T1000 (cell line): ENCODE measurements at places on chromosomes 13 and 19.
A peak's percentile ranks its signal among the peaks of the same experiment; 100 is the strongest.

GRCh38 chr13:77891041-77891440, 27.6 kb downstream of the EDNRB start:
- DNase-seq: no peak

DNA sequence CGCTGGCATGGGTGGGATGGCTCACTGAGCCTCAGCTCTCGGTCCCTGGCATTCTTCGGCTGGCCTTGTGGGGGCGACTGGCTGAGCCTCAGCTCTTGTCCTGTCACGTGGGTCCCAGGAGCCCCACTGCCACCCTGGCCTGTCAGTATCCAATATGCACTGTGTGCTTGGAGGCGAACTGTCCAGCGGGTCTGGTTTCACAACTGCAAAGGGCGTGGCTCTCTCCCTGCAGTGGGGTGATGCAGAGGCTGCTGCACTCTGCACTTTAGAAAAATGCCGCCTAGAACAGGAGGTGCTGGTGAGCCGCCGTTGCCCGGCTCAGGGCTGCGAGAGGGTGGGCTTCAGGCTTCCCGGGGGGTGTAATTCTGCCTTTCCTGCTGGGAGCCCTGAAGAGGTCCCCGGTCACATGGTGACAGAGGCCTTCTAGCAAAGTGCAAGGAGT, 17.0 kb upstream of the TMEM255B start:
- DNase-seq: no peak

GRCh38 chr19:35987571-35987896, 7.5 kb upstream of the SDHAF1 start:
- DNase-seq: no peak

DNA sequence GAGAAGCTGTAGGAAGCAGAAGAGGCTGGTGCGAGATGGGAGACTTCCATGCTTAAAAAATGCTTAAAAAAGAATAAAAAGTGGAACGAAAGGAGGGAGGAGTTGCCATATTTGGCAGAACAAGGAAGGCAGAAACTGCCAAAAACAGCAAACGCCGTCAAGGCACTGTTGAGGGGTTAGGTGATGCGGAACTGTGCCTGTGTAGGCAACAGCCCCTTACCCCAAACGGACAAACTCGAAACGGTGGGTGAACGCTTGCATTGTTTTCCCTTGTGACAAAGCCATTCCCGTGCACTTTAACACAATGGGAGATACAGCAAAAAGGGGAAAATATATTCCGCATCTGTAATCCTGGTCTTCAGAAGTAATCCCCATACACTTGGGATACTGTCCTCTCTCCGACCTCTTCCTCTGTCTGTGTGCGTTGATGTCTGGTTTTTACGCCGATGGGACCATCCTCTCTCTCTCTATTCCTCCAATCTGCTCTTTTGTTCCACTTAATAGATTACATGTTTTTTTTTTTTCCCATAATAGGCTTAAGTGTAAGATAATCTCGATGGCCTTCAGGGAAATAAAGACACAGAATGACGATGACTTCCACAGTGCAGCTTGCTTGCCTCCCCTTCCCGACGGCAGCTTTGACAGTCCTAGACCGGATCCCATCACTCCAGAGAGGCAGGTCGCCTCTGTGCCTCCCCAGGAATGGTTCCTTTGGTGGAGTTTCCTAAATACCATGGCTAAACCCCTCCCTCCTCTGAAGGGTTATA, 132.7 kb upstream of the RNF113B start:
- no peak for DNase-seq

GRCh38 chr13:49444524-49445395, 686 bp downstream of the SETDB2 start:
- no peak for DNase-seq

DNA sequence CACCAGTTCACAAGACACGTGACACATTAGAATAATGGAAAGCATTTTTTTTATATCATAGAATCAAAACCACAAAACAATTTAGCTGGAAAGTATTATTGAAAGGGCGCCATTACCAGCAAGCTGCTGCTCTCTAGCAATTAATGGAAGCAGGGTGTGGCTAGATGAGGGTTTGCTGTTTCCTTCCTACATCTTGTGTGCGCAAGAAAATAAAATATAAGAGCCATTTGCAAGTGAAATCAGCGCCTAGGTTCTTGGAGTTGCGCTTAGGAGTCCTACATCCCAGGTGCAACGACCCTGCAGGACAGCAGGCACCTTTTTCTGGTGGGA, 140.9 kb downstream of the ZNF536 start:
- no peak for DNase-seq

DNA sequence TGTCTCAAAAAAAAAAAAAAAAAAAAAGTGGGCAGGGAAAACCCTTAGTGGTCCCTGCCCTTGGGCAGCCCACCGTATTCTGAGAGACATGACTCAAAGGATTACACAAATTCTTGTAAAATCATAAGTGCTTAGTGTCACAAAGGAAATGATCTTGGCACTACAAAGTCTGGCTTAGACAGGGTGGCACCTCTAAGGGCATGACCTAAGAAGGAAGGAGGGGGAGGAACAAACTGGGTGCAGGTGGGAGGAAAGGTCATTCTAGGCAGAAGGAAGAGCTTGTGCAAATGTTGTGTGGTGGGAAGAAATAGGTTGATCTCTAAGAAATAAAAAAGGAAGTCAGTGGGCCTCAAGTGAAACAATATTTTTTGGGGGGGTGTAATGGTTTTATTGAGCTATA, 10.4 kb downstream of the PNPLA6 start:
- DNase-seq: no peak

- DNase-seq: no peak
These were observed 20.3 kb upstream of the RNASEH2B start for GRCh38 chr13:50889317-50889716.

- DNase-seq: peak; percentile 25
These were observed 5.3 kb downstream of the DENND1C start for GRCh38 chr19:6476155-6476895.

DNA sequence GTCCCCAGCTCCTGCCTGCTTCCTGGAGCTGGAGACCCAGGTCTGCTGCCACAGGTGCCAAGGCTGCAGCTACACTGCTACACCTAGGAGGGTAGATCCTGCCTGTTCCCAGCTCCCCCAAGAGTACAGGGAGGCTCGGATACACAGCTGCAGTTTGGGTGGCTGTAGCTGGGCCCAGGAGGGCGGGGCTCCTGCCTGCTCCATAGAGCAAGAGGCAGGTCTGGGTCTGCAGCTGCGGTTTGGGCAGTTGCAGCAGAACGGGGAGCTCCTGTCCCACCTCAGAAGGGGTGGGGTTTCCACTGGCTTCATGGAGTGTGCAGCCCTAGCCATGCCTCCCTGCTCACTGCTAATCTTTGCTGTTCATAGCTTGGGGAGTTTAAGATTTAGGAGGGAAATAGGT, 199.0 kb downstream of the NUFIP1 start:
- no peak for DNase-seq

DNA sequence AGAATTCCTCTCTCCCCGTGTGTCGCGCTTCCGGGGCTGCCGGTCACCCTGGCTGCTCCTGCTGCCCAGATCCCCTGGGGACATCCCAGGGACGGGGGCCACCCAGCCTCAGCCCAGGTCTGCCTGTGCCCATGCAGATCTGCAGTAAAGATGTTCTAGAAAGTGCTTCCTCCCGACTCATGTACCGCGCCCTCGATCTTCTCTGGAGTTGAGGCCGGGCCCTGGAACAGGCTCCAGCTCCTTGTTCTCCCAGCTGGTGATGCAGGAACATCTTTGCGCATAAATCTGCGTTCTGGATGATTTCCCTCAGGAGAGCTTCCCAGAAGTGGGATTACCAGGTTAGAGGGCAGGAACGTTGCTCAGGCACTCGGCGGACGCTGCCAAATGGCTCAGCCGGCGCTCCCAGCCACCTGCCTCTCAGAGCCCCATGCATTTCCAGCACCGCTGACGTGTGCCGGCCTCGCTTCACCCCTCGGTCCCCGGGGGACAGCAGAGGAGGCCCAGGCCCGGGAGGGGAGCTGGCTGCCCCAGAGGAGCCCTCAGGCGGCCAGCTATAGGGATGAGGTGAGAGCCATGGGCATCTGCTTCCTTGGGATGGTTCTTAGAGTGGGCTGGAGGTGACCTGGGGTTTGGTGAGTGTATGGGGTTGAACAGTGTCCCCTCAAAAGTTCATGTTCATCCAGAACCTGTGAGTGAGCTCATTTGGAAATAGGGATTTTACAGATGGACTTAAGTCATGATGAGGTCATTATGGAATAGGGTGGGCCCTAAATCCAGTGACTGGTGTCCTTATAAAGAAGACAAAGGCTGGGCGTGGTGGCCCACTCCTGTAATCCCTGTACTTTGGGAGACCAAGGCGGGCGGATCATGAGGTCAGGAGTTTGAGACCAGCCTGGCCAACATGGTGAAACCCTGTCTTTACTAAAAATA, 42.6 kb downstream of the CRTC1 start:
- DNase-seq: no peak

- DNase-seq: no peak
These were observed 2.6 kb downstream of the MBNL2 start for GRCh38 chr13:97224544-97225300.

DNA sequence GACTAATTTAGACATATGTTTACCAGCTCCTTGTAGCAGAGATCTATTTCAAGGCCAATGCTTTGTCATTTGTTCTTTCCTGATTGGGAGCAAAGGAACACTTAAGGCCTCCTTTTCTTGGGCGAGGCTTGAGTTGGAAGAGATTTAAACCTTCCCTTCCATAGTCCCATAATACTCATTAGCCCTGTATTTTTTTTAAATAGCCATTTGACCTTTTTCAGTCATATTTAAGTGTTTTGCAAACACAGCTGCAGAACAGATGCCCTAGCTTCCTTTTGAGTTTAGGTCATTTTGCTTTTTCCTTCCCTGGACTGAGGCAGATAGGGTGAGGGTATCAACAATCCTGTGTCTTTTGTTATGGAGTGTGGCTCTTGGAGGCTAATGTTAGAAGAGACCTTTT, 198.3 kb downstream of the NBEA start:
- no peak for DNase-seq

GRCh38 chr13:87274209-87274819, 396.9 kb upstream of the SLITRK5 start:
- no peak for DNase-seq

DNA sequence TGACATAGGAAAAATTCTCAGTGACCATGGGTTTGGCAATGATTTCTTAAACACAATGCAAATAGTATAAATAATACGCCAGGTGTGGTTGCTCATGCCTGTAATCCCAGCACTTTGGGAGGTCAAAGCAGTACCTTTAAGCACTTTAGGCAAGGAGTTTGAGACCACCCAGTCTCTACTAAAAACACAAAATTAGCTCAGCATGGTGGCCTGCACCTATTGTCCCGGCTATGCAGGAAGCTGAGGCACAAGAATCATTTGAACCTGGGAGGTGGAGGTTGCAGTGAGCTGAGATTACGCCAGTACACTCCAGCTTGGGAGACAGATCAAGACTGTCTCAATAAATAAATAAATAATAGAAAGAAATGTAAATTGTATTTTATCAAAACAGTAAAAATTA, 356.5 kb upstream of the SLITRK6 start:
- DNase-seq: no peak

- no peak for DNase-seq
These were observed 28.1 kb downstream of the B3GLCT start for GRCh38 chr13:31227870-31228269.

DNA sequence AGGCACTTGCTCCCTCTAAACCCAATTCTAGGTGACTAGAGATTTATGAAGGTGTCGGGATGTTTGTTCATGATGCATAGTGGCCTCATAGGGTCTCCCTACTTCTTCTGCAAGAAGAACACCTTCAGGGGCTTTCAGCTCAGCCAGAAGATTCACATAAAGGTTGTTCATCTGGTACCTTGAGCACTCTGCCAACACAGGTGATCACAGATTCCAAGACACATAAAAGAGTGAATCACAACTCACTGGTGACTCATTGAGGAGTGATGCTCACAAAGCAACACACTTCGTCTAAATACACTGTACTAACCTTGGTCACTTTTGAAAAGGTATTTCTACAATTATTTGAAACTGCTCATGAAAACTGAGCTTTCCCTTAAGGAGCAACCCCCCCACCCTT, 6.8 kb upstream of the ZNF324 start:
- no peak for DNase-seq

DNA sequence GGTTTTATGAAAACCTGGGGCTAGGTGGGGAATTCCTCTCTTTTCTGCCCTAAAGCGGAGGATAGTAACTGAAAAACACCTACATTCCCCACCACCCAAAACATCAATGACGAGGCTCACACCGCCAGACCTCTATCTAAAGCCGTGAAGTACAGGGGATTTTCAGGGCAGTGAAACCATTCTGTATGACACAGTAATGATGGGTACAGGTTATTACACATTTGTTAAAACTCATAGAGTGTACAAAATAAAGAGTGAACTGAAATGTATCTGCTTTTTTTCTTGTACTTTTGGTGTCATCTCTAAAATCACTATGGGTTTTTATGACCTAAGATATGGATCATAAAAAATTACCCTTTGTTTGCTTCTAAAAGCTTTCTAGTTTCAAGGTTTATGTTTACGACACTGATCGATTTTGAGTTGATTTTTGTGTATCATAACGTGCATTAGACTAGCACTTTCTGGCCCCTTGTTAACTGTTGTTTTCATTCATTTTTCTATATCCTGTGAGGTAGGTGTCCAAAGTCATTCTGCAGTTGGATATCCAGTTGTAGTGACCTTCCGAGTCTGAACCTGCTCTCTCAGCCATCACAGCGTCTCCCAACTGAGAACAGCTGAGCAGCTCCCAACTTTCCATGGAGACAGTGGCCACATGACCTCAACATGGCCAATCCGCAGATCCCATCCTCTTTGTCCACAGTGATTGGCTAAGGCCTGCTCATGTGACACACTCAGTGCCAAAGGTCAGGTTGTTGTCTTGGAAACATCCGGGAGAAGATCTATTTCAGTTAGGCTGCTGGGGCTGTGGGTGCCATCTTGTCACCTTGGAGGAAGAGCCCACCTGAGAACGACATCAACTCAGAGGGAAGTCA, 10.3 kb downstream of the MBD3L2B start:
- no peak for DNase-seq

DNA sequence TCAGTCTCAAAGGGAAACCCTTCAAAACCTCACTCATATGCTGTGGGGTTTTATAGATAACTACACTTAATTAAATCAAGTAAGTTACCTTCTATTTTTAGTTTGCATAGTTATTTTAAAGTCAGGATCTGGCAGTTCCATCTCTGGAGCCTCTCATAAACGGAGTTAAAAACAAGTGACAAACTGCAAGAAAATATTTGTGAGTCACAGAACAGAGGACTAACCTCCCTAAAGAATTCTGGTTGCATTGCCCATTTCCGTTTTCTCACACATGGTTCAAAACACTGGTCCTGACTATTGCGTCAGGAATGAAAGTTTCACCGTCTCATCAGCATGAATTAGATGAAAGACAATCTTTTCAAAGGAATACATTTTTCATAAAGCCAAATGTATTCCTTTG, 10.6 kb downstream of the RXFP2 start:
- DNase-seq: no peak
